Cortex of kidney (tissue), 1 donor: ENCODE measurements at places on chromosomes 13 and 19.

DNA sequence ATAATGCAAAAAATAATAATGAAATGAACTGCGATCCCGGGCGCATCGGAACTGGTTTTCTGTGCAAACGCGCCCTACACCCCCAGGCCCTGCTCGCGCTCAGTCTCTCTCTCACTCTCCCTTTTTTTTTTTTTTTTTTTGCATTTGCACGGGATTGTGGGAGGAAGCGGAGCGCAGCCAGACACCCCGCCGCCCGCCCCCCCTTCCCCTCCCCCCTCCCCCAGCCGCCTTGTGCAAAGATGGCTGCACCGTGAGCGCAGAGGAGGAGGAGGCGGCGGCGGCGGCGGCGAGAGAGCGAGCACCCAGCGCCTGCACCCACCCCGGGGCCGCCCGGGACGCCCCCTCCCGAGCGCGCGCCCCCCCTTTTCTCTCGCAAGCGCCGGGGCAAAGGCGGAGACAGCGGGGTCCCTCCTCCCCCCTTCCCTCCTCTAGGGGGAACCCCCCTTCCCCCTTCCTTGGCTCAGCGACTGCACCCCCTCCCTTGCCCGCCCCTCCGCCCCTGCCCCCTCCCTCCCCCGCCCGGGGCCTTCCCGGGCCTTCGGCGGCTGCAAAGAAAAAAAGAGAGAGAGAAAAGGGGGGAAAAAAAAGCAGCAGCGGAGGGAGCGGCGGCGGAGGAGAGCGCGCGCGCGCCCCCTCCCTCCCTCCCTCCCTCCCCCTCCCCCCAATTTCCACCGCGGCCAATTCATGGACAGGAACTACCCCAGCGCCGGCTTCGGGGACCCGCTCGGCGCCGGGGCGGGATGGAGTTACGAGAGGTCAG, at the start of gene PRR12:
Gene PRR12 (plus strand): TSS at position 212 of the 760 bp plus-strand sequence. CDS start 473 bp downstream, at position 685.
- DNase-seq = no peak

GRCh38 chr13:68584776-68585175, 1354.6 kb upstream of the PCDH9 start:
- DNase-seq = no peak

GRCh38 chr13:79896851-79897250, 415.9 kb downstream of the NDFIP2 start:
- no peak for DNase-seq

- DNase-seq = no peak
These were observed 881.9 kb downstream of the SLITRK6 start for GRCh38 chr13:84917252-84917878.

- no peak for DNase-seq
These were observed 13.9 kb downstream of the DZIP1 start for GRCh38 chr13:95630593-95630992.

DNA sequence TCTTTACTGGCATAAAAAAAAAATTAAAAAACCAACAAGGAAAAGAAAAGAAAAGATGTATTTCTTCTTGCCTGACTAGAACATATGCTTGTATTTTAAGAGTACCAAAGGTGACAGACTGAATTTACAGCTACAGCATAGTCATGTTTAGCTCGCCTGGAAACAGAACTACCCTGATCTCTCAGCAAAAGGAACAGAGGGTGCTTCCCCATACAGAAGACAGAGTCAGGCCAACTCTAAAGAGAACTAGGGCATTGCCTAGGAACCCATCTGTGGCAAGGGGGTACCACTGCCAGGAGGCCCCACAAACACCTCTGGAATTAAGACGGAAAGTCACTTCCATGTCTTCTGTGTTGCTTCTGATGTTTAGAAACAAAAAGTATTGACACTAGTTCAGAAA, 252.1 kb upstream of the STARD13 start:
- DNase-seq = no peak

DNA sequence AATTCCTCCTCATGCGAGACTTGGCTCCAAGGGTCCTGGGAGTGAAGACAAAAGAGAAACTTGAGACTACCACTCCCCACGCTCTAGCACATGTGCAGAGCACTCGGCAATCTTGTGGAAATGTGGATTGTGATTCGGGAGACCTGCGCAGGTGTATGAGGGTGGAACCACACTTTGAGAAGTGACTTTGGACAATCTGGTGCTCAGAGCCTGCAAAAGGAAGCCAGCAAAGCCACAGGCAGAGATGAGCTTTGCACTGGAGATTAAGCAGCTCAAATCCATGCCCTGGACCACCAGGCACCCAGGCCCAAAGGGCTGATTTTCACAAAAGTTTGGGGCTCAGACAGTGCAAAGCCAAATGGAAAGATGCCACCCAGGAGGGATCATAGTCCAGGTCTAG, 162.5 kb upstream of the TSHZ3 start:
- DNase-seq = no peak

GRCh38 chr13:24288870-24289269, 20.5 kb upstream of the C1QTNF9 start:
- no peak for DNase-seq

- DNase-seq = no peak
These were observed 23.8 kb upstream of the ASF1B start for GRCh38 chr19:14160017-14160703.

GRCh38 chr13:24097667-24098066, 62.9 kb upstream of the SPATA13 start:
- no peak for DNase-seq

DNA sequence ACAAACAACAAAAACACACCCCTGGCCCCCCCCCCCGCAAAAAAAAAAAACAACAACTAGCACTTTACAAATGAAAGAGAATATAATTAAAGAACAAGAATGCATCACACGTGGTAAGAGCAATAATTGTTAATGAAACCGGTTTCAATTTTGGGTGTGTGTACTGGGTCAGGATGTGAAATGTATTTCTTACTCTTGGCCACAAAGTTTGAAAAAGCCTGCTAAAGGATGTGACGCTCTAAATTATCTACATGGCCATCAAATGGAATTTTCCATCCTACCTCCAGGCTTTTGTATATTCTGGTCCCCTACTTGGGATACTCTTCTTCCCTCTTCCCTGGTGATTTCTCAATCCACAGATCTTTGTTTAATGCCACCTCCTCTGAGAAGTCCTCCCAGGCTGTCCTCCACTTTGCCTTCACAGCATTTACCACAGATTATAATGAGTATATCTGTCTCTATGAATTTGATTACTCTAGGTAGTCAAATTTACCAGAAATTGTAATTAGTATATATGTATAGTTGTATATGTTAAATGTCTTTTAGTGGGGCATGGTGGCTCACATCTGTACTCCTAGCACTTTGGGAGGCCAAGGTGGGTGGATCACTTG, 2.1 kb downstream of the SARS2 start:
- no peak for DNase-seq

GRCh38 chr19:48925240-48925843, 8.2 kb upstream of the DHDH start:
- DNase-seq = no peak

GRCh38 chr13:20359335-20359734, 127.2 kb upstream of the GJB6 start:
- no peak for DNase-seq

GRCh38 chr13:29550430-29550988, 45.0 kb downstream of the SLC7A1 start:
- no peak for DNase-seq

GRCh38 chr19:40413291-40413845, at the start of gene PRX:
PRX (minus strand) TSS chr19:40413378; CDS start chr19:40407932, 5,446 bp downstream.
- DNase-seq = no peak

DNA sequence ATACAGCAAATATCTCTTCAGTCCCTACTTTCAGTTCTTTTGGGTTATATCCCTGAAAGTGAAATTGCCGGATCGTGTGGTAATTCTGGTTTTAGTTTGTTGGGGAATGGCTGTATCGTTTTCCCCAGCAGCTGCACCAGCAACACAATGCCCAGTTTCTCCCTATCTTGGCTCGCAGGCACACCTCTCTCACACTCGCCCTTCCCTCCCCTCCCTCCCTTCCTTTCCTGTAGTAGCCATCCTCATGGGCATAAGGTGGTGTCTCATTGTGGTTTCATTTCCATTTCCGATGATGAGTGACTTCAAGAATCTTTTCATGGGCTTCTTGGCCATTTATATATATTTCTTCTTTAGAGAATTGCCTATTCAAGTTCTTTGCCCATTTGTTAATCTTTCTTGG, 8.6 kb upstream of the GPR18 start:
- no peak for DNase-seq

GRCh38 chr19:13015361-13016223, 20.3 kb downstream of the NFIX start:
- no peak for DNase-seq

- no peak for DNase-seq
These were observed 24.8 kb upstream of the ZNF527 start for GRCh38 chr19:37346091-37346490.

DNA sequence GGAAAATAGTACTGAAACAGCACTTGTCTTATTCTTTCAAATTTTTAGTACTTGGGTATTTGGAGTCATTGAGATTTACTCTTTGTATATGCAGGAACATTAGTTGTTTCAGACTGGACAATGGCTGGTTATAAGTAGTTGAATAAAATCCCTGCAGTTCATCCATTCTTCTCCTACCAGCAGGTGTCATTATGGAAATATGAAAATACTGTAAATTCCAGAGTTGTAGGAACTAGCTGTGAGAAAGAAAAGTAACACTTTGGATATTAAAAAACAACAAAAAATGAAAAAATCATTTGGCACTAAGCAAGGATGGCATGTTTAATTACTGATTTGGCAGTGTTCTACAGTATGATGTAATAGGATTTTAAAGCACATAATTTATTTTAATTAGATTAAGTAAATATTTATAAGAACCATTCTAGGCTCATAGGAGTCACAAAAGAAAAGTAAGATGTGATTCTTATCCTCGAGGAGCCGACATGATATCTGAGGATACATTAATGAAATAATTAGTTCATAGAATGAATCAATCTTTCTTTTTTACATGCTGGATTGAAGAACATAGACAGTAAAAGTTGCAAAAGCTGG, 155.3 kb downstream of the KCNRG start:
- no peak for DNase-seq

DNA sequence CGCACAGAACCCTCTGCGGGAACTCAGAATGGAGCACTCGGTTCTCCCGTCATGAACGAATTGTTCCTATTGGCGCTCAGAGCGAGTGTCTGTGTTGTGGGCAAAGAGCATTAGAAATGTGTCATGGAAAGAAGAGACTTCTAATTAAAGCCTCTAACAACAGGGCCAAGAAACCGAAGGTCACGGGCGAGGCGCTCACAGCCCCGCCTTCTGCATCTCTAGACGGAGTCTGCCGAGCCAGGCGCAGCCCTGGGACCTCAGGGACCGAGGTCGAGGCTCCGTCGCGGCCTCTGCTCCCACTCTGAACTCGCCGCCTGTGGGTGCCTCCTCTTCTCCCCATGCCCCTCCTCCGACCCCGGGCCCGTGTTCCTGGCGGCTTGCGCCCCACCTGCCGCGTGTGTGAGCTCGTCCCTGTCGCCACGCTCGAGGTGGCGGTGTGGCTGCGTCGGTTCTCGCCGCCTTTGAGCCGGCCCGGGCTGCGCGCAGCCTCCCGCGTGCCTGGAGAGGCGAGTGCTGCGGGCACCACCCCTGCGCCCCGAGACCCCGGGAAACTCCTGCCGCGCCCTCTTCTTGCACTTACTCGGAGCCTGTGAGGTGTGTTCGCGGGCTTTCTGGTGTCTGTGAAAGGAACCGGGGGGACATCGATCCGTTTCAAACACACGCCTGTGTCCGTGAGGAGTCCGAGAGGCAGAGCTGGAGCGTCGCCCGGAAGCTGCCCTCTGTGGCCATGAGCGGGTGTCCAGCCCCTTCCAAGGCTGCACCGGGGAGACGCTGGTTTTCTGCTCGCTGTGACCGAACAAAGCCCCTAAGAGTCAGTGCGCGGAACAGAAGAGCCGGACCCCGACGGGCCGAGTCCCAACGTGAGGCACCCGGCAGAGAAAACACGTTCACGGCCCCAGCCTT, 45.4 kb upstream of the SPACA7 start:
- DNase-seq = no peak

DNA sequence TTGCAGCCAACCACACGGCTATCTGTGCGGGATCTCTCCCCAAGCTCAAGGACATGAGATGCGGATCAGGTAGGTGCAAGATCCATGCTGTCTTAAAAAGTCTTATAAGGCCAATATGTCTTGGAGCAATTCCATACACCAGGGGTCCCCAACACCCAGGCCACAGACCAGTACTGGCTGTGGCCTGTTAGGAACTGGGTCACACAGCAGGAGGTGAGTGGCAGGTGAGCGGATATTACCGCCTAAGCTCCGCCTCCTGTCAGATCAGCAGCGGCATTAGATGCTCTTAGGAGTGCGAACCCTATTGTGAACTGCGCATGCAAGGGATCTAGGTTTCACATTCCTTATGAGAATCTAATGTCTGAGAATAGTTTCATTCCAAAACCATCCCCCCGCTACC, 68.8 kb upstream of the ZNF599 start:
- no peak for DNase-seq

DNA sequence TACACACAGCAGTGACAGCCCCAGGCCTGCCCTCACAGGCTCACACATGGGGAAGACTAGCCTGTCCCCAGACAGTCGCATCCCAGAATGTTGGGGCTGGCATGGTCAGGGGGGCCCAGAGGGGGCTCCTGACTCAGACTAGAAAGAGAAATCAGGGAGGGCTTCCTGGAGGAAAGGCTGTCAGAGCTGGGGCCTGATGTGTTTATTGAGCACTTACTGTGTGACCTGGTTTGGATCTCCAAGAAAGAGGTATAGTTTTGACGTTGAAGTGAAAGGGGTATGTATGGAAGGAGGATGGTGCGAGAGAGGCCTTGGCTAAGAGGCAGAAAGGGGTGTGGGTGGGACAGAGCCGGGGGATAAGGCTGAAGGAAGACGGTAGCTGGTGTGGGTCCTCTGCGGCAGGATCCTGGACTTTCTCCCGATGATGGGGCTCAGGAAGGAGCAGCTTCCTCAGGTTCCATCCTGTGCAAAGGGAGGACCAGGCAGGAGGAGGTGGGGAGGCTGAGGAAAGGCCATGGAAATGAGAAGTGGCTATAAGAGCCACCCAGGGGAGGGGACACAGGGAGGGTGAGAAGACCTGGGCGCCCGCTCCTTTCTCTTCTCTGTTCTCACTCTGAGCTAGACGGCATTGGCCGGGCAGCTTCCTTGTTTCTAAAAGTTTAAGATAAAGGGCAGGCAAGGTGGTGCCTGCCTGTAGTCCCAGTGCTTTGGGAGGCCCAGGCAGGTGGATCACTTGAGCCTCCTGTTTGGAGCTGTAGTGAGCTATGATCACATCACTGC, 16.1 kb upstream of the BCL3 start:
- DNase-seq = no peak

- DNase-seq = no peak
These were observed 404.5 kb downstream of the KCTD12 start for GRCh38 chr13:76481738-76482137.

- DNase-seq = no peak
These were observed 73.6 kb downstream of the COL4A1 start for GRCh38 chr13:110233181-110233950.

GRCh38 chr13:112247471-112248405, 128.4 kb upstream of the SPACA7 start:
- no peak for DNase-seq
